ENCODE measurements at places on chromosomes 3 and 15. TPM values are rescaled to one million over a fixed set of nuclear protein-coding genes. Genes with fewer than 3 reads are reported as not detected.

GRCh38 chr3:124686028-124686670, 44.1 kb upstream of the UMPS start:
- no peak for DNase-seq

C3orf33 gene
- 2.0 TPM for total RNA-seq

LTK gene
- not detected for total RNA-seq

GRCh38 chr15:85116494-85116893, 134.8 kb downstream of the PDE8A start:
- DNase-seq: no peak

- DNase-seq: no peak
Observed at GRCh38 chr15:96720251-96720650, 389.8 kb downstream of the NR2F2 start.

DNA sequence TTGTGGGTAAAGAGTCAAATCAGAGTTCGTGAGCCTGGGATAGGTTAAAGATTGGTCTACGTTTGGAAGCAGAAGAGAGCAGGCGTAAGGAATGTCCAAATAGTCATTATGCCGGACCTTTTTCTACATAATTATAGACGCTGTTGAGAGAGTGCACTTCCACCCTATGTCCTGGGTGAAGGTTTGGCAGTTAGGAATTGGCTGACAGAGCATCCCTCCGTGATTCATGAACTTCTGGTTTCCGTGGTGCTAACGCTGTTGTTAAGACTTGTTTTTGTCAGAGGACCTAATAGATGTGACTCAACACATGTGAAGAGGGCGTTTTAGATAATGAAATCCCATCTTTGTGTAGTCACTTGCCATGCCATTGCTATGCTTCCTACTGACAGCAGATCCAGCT, 1.1 kb downstream of the EAF1 start:
- peak; percentile 23 for DNase-seq

DNA sequence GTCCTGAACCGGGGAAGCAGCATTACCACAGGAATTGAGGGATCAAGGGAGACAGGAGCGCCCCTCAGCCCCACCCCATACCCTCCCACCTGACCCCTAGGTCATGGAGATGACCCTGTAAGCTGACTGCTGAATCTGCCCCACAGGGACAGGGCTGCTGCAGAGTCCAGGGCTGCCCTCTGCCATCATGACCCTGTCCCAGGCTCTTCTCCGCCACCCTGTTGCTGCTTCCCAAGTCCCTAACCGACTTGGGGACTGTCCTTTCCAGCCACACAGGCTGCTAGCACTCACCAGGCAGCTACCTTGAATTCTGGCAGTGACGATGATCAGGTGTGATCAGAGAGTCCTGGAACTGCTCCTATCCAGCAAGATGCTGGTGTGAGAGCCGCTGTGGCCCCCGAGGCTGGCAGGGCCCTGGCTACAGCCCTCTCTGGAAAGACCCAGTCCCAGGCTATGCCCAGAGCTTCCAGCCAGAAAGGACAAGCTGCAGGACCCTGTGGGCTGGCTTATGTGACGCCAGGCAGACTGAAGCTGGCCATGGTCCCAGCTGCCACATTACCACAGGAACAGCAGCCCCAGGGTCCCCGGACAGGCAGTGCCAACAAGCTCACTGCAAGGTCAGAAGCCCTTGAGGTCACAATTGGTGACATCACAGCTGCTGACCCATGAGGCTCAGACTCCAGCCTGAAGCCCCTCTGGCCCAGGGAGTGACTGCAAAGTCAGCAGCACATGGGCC, at the start of gene C3orf22:
C3orf22 (minus strand) TSS at position 597 of the 736 bp plus-strand sequence. CDS start 5,542 bp downstream, outside the sequence.
- DNase-seq: no peak

DNA sequence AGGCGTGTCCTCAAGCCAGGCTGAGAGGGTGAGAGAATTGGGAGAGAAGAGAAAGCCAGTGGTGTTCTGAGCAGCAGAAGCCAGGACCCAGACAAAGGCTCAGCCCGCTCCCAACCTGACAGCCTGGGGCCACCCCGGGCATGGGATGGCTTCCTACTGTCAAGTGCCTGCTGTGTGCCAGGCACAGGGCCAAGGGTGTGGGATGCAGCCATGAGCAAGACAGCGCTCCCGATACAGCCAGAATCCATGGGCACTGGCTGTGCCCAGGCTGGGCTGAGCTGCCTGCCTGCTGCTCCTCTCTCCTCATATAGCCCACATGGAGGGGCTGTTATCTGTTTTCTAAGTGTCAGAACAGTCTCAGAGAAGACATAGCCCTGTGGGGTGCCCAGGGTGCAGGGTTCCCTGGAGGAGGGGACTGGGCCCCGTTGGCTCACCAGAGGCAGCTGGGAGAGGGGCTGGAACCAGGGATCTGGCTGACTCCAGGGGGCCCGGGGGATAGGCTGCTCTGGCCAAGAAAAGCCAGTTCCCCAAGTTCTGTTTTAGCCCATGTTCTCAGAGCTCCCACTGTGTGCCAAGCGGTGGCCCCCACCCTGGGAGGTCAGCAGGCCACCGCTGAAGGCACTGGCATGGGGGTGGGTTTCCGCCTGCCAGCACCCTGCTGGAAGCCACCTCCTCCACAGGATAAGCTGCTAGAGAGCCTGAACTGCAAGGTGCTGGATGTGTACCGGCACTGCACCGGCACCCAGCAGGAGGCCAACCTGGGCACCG, 39.0 kb downstream of the CFAP100 start:
- no peak for DNase-seq
